ENCODE measurements at places on chromosomes 6 and 20.

DNA sequence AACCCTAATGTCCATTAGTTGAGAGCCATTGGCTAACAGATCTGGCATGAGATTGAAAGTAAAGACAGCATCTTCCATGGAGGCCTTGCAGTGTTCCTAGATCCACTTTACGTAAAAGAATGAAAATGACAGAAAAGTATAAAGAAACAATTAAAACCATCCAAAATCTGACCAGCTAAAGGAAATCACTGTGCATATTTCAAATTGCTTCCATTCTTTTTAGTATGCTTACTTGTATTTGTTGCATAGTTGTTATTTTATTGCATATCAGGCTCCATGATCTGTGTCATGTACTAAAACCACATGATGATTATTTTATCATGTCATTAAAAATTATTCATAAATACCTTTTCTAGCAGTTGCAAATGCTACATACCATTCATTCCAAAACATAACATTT is 67.9 kb downstream of the GCLC start:
- DNase-seq, result no peak

GRCh38 chr6:156943816-156944215 is 166.6 kb downstream of the ARID1B start:
- DNase-seq, result no peak

DNA sequence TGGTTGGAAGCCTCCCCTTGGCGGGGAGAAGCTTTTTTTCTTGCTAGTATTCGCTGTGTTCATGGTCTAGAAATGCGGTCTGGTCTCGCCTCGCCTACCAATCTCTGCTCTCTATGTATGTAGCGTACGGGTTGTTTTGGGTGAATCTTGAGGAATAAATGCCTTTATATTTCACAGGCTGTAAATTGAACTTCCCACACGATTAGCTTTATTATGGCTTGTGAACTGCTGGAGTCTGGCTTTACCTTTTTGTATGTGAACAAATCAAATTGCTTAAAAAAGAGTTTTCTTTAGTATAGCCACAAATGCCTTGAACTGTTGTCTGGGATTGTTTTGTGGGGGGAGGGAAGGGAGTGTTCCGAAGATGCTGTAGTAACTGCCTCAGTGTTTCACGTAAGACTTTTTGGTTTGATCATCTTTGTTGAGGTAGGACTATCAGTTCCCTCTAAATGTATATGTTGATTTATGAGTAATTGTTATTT is 2.2 kb downstream of the INSM1 start:
- DNase-seq, result no peak

DNA sequence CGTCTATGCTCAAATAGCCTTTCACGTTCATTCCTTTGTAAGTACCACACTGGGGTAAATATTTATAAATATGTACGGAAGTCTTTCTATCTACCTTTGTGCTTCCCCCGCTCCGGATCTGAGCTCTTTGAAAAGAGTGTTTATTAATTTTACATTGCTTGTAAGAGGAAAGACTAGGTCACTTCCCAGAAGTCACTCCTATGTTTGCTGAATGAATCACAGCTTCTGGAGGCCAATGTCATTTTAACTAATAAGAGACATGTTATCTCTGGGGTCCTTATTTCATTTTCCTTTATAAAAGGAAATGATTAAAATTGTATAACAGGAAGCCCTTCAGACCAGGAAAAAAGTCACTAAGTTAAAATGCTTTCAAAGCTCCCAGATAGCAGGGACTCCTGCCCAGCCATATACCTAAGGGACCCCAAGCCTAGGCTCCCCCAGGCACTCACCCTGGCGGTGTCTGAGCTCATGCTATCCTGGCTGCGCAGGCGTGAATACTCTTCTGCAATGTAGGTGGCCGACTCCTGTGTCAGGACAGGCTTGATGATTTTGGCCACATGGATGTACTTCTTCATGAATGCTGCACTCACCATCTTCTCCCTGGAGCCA is 12.6 kb downstream of the MCM3 start:
- no peak for DNase-seq

DNA sequence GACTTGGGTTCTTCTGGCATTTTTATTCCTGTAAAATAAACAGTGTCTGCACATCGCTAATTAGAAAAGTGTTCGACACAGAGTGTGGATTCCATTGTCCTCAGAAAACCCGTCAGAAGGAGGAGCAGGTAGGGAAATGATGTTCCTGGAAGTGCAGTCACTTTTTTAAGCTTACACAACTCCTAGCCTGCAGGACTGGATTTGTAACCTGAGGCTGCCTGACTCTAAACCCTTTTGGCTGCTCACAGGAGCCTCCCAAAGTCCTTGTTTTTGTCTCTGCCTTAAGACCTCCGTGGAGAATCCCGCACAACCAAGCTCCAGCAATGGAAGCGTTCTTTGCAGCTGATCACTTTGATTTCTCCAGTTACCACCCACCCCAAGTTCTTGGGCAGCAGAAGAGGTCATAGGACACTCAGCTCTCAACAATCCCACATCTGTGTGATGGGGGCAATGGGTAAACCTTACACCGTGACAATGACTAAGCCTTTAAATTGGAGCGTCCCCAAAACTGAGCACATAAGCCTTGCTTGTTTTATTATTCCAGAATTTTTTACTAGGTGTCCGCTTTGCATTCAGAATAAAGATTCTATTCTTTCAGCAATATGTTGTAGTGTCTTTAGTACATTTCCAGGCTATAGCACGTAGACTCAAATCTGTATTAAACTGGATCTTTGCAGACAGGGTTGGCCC is 227.9 kb downstream of the TBXT start:
- no peak for DNase-seq

DNA sequence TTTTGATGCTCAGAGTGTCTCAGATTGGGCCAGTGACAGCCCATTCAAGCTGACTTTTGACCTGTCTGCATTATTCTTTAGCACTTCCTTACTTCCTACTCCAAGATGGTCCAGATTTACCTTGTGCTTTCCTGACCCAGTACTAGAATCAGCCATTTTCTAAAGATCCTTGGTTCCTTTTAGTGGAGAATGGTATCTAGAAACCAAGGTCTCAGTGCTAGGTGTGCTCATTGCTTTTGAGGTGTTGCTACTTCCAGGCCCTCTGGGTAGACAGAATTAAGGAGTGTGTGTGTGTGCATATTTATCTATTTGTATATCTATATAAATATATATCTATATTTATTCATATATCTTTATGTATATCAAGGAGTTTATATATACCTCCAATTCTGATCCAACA is 67.3 kb upstream of the UTRN start:
- no peak for DNase-seq

DNA sequence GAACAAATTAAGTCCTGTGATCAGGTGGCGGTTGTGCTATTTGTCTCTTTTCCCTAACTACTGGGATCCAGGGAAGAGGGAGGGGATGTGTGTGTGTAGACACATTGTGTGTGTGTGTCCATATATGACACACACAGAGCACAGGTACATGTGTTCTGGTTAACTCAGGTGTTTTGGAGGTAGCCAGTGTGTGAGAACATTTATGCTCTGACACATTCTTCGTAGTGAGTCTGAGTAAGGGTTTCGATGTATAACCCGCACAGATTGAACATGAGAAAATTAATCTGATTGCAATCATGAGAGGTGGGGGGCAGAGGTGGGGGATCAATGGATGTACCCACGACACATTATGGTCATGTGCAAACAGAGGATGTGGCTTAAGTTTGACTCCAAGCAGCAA is 12.6 kb downstream of the ZC3H12D start:
- DNase-seq, result no peak

DNA sequence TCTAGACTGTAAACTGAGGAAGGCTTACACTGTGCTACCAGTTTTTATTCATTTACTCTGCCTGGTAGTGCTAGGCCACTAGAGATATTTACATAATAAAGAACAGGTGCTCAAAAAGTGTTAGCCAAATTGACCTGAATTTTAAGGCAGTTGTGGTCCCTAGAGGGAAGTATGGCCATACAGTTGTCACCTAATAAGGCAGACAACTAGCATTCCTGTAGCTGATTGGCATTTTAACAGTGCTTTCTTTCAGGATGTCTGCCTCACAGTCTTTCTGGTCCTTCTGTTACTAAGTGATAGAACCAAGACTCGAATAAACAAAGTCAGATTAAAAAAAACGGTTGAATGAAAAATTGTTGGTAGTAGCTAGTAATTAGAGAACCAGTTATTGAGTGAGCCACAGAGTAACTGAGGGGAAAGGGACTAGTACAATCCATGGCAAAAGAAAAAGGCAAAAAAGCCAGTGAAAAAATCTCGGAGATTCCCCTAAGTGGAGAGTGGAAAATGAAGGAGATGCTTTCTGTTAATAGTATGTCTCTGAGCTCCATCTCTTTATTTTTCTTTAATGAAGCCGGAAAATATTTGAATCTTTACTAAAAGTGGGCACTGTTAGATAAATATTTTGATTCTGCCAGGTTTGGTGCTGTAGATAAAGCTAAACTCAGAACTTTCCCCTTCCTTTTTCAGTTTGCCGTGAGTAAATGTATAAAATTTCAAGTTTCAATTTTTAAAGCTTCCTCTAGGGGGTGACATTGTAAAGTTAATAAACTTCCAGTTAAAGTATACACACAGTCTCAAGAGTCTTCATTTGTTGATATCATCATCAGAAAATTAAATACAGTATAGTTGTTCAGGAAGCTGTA is 9.1 kb downstream of the VTA1 start:
- DNase-seq, result no peak
